HS-5 (cell line): ENCODE measurements at places on chromosomes 3 and 15.

- no peak for DNase-seq
Observed at GRCh38 chr15:73303636-73304035, 65.1 kb downstream of the HCN4 start.

- no peak for DNase-seq
Observed at GRCh38 chr3:115947325-115947724, 324.0 kb downstream of the GAP43 start.

- DNase-seq: no peak
Observed at GRCh38 chr3:97960993-97961766, 11.1 kb downstream of the RIOX2 start.

- no peak for DNase-seq
Observed at GRCh38 chr15:58182460-58183163, 44.4 kb downstream of the AQP9 start.

- DNase-seq: no peak
Observed at GRCh38 chr3:116971531-116971930, 262.0 kb downstream of the TUSC7 start.

GRCh38 chr3:149214702-149215101 lies 6.9 kb downstream of the CP start:
- DNase-seq: no peak

DNA sequence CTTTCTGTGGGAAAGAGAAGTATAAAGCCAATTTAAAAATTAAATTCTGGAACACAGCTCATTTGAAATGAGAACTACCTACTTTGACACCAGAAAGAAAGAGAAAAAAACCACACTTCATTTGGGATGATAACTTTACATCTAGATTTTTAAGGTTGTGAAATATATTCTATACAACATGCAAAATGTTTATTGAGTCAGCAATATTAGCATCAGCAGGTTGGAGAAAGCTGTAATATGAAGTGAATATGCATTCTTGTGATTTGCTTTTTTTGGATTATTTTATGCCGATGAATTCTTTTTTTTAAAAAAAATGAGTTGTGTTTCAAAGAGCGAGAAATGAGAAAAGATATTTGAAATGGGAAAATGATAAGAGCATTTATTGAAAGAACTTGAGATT lies 307.0 kb upstream of the DPPA4 start:
- no peak for DNase-seq

DNA sequence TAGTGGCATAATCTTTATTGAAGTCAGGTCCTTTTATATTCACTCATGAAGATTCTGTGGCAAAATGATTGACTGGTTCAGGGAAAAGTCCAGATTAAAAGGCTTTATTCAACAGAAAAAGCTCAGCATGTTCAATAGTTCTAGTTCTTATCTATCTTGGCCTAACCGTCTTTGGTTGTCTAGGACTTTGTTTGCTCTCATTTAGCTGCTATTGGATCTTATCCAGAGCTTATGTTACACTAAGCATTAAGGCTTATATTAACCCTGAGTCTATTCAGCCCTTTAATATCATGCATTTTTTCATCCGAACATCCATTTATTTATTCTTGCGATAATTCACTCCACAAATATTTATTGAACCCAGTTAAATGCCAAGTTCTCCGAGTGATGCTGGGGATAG lies 601.0 kb upstream of the SGO1 start:
- no peak for DNase-seq
